ENCODE measurements at places on chromosomes 1 and 21.

GRCh38 chr21:17746920-17747319 is 72.2 kb downstream of the C21orf91 start:
- no peak for DNase-seq

DNA sequence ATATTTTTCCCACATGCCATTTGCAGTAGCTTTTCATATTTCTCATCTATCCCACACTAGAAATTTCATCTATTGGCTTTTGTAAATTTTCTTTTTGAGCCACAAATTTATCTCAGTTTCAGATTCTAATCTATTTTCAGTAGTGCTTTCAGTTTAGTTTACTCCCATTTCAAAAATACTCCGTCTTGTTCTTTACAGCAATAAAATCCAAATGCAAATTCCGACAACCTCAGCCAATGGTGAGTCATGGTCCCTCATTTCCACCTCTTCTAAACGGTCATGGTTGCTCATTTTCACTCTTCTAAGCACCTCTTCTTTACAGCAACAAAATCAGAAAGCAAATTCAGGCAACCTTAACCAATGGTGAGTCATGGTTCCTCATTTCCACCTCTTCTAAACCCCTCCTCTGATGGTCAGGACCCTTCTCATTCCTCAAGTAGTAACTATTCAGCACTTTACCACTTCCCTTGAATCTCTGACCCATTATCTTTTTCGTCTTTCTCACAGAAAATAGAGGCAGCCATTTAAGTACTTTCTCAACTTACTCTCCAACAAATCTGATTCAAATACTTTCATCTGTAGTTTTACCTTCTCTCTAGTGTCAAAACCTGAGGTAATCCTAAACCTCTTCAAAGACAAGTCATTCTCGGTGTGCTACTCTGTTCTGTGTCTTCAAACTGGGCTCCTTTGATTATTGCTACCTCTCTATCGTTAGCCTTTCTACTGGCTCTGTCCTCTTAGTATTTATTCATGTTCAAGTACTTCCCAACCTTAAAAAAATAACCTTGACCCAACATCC is 34.4 kb downstream of the C21orf91 start:
- DNase-seq = no peak

DNA sequence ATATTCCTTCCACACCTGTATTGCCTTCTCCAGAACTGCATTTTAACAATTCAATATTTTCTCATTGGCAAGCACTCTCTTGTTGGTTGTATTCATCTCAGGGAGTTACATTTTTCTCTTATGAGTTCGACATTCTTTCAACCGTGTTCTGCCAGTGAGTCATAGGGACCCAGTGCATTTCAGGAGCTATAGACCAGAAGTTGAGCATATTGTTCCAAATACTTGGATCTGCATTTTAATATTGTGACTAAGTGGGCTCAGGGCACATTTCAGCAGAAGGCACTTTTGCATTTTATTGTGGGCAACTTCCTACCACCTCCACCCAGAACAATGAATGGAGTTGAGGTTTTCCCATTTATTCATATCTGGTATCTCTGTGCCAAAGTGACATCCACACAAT is 132.8 kb downstream of the TNFSF18 start:
- no peak for DNase-seq

GRCh38 chr1:21351901-21352300 is 61.6 kb upstream of the ECE1 start:
- no peak for DNase-seq

GRCh38 chr1:21297975-21298374 is 7.7 kb upstream of the ECE1 start:
- DNase-seq = no peak

DNA sequence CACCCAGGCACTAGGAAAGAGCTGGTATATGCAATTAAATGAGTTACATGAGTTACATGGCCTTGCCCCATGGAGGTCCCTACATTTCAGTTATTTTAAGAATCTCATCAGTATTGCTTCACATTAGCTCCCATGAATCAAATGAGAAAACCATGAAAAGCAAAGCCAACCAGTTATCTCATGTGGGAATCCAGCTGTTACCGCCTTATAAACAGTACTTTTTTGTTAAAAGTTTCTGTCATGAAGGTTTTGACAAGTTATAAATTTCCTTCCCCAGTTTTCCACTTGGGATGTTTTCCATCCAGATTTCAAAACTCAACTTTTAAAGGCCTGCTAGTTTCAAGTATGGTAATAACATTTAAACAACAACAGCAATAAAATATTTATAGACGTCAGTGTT is 544.8 kb downstream of the NUF2 start:
- no peak for DNase-seq

- DNase-seq = no peak
Measured at GRCh38 chr1:91637539-91637994, 136.9 kb downstream of the CDC7 start.

- DNase-seq = no peak
Measured at GRCh38 chr1:163275222-163275621, 46.5 kb upstream of the NUF2 start.

- DNase-seq = no peak
Measured at GRCh38 chr1:13546791-13547190, 33.0 kb upstream of the LRRC38 start.

DNA sequence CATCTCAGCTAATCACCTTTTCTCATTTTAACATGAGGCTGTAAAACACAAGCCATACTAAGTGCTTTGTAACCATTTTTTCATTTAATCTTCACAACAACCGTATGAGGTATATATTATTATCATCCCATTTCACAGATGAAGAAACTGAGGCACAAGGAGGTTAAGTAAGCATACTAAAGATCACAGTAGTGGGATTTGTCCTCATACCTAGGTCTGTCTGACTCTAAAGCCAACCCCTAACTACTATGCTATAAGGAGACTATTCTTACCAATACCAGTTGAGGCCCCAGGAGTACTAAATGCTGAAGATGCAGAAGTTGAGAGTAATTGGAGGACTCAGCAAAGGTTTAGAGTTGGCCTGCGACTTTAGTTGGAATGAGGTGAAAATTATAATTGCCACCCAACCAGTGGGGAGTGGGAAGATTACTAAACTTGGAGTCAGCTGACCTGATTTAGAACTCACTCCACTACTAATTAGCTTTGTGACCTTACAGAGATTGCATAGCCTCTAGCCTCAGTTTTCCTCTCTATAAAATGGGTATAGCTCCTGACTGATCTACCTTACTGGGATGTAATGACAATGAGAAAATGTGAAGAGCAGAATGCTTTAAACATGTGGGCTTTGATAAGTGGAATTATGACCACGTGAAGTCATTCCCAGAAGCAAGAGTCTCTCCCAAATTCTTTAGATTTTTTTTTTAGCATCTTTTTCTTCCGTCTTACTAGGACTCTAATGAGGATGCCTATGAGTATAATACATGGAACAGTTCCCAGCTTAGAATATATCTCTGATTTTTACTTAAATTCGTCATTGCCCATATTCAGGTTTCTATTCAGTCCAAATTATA is 85.8 kb upstream of the IPO9 start:
- DNase-seq = no peak

GRCh38 chr1:58883037-58883887 is 99.4 kb upstream of the JUN start:
- DNase-seq = no peak

DNA sequence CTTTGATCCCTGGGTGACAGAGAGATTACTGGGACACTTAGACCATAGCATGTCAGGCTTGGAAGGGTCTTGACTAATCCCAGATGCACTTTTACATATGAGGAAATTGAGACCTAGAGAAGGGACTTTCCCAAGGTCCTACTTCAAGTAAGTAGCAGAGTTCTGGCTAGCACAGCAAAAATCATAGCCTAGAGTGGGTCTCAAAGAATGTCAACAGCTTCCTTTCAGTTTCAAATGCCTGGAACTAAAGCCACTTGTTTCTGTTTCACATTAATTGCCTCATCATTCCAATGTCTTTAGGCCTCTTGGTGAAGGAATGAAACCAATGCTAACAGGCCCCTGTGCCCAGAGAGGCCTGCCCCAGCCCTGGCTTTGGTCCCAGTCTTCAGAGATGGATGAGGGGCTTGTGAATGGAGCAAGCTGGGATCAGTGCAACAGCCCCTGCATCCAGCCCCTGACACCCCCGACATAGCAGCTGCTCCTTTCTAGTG is 26.6 kb downstream of the ATF3 start:
- no peak for DNase-seq

GRCh38 chr1:212428496-212428895 is 4.2 kb upstream of the NENF start:
- DNase-seq = no peak

DNA sequence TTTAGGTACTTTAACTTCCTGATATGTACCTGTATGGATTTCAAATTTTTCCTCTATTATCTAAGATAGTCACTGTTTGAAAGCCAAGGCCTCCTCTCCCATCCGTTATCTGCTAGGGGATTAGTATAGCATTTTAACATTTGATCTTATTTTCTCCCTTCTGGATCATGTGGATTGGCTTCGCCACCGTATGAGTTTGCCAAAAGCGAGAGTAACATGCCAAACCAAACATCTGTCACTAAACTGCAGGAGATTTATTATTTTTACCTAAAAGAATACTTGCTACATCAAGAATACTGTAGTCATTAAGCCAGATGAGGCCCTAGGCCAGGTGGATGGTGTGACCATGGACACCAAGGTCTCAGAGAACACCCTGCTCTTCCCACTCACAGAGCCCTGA is 28.5 kb upstream of the EEIG2 start:
- no peak for DNase-seq

DNA sequence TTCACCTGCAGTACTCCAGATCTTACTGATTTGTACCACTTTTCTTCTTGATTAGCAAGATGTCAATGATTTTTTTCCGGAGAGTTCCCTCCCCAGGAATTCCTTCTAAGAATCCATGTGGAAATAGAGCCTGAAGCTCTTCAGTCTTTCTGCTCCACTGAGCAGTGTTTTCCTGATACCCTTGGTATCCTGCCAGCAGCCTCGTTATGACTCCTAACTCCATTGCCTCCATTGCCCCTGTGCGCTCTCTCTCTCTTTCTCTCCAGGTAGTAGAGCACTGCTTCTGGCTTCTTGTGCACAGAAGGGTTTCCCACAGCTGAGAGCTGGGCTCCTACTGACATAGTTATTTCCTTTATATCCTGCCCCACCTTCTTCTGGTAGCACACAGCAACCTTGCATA is 12.2 kb downstream of the UBE2U start:
- no peak for DNase-seq

DNA sequence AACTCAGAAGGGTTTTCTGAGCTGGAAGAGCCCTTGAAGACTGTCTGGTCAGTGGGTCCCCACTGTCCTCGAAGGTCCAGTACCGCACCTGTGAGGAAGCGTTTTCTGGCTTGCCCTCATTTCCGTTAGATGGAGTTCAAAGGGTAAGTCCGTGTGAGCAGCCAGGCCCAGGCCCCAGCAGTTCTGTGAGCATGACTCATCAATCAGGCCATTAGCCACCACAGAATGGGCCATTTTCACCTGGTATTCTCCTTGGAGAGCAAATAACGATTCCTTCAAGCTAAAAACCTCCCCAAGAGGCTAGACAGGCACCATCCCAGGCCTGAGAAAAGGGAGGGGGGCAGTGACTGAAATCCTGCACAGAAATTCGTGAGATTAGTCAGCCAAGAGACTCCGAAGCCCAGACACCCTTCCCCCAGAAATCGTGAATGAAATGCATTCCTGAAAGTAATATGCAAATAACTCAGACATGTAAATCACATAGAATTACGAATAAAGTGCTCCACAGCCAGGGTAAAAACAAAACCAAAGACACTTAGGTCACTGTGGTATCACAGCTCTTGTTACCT is 66.0 kb downstream of the BCAR3 start:
- no peak for DNase-seq

DNA sequence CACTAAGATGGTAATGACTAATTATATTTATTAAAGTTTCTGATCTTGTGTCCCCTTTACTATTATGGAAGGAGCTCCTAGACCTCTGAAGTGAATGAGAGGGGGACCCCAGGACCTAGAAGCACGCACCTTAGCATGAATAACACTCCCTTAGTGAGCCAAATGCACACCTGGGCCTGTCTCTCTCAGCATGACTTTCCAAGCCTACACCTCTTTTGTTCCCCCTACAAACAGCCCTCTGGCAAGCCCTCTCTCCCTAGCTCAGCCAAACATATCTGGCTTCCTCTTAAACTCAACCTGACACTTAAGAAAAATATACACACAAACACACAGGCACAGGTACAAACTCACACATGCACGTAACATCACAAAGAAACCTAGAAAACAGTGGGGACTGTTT is 7.3 kb upstream of the CTH start:
- DNase-seq = no peak

DNA sequence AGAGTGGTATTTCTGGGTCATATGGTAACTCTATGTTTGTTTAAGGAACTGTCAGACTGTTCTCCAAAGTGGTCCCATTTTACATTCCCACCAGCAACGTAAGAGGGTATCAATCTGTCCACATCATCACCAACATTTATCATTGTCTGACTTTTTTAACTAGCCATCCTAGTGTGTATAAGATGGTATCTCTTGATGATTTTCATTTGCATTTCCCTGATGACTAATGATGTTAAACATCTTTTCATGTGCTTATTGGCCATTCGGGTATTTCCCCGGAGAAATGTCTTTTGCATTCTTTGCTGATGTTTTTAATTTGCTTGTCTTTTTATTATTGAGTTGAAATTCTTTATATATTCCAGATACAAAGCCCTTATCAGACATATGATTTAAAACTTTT is 370.1 kb upstream of the NR5A2 start:
- DNase-seq = no peak

DNA sequence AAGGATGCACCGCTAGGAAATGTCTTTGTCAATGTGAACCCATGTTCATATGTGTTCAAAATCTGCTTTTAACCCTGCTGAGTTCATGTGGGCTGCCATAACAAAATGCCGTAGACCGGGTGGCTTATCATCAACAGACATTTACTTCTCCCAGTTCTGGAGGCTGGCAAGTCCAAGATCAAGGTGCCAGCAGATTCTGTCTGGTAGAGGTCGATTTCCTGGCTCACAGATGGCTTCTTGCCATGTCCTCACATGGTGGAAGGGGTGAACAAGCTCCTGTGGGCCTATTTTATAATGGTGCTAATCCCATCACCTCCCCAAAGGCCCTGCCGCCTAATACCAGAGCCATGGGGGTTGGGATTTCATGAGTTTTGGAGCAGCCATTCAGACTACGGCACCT is 4.6 kb upstream of the CDCP2 start:
- no peak for DNase-seq

DNA sequence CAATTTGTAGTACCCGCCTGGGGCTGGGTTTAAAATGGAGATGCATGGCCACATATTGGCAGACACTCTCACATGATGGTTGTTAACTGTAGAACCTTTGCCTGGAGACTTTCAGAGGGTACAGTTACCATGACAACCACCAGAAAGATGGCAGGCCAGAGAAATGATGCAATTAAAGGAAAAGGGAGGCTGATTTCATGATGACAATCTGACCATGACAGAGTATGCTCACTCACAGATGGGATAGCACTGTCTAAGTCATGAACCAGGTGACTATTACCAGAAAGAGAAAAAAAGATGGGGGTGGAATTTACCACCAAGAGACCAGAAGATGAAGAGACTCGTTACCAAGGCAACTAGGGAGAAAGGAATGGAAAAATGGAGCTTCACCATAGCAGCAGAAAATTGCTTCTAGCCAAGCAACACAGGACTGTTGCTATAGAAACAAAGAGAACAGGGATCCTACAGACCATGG is 3.5 kb upstream of the TRIT1 start:
- DNase-seq = no peak
